ENCODE measurements at places on chromosomes 12 and 14.

DNA sequence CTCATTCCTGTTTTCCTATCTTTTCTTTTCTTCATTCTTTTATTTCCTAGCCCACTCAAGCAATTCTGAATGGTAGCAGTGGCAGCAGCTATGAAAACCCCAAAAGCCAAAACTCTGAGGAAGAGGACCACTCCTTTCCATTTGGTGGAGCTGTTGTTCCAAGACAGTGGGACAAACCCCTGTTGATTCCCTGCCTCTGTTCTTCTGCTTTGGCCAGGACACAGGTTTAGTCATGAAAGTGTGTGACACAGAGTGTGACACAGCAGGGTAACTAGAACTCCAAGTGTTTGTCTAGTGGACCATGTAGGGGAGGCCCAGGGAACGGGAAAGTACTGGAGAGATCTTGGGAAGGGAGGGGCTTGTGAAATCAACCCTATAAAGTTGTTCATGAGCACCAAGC is 71.1 kb downstream of the PTCSC3 start:
- no peak for DNase-seq

DNA sequence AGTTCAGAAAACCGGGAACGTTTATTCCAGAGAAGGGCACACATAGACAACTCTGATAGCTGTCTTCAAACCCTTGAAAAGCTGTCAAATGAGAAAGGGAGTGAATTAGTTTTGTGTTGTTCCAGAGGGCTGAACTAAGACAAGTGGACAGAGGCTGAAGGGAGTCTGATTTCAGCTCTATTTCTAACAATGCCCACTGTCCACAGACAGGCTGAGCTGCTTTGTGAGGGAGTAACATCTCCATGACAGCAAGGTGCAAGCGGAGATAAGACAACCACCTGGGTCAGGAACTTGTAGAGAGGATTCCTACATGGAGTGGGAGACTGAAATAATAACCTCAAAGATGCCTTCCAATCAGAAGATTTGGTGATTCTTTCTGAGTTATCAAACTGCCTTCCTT is 25.6 kb upstream of the PARP11 start:
- no peak for DNase-seq

GRCh38 chr12:26044007-26044394 is 80.8 kb downstream of the BHLHE41 start:
- DNase-seq = no peak

DNA sequence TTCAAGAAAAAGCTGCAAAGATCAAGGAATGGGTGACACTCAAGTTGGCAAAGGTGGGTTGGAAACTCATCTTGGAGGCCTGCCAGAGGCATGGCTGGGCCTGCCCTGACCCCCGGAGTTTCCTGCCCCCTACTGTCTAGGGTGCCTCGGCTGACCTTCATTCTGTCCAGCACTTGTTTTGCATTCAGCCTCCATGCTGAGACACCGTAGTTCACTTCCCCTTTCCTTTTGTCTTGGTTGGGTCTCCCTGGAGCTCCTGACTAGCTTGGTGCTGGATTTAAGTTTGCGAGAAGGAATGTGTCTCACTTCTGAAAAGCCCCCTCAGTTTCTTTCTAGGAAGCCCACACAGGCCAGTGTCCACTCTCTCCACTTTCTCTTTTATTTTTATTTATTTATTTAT is 26.5 kb downstream of the PLEKHH1 start:
- no peak for DNase-seq

GRCh38 chr12:13386323-13387039 is 190.0 kb downstream of the EMP1 start:
- no peak for DNase-seq

GRCh38 chr12:131528667-131529066 is 182.2 kb upstream of the SFSWAP start:
- no peak for DNase-seq

GRCh38 chr12:57616383-57617101 is 5.3 kb downstream of the ARHGEF25 start:
- DNase-seq = peak; percentile 52

DNA sequence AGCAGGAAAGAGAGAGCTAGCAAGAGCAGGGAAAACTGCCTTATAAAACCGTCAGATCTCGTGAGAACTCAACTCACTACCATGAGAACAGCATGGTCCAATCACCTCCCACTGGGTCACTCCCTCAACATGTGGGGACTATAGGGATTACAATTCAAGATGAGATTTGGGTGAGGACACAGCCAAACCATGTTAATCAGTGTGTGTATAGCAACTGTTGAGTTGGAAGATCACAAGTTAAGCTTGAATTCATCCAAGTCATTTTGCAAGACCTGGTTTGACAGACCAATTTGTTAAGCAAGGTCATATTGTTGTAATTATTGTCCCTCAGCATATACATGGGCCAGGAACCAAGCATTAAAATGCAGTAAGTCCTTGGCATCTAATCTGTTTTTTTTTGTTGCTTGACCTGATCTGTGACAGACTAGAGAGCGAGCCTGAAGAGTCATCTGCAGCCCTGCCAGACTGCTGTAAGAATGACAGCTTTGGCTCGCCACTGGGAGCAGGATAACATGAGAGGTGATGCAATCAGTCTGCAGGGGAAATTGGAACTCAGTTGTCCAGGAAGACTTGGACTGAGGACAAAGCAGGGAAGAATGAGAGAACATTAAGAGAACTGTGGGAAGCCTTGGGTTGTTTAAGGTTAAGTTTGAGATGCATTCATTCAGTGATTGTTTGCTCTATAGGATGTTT is 297.6 kb upstream of the SEL1L start:
- no peak for DNase-seq

DNA sequence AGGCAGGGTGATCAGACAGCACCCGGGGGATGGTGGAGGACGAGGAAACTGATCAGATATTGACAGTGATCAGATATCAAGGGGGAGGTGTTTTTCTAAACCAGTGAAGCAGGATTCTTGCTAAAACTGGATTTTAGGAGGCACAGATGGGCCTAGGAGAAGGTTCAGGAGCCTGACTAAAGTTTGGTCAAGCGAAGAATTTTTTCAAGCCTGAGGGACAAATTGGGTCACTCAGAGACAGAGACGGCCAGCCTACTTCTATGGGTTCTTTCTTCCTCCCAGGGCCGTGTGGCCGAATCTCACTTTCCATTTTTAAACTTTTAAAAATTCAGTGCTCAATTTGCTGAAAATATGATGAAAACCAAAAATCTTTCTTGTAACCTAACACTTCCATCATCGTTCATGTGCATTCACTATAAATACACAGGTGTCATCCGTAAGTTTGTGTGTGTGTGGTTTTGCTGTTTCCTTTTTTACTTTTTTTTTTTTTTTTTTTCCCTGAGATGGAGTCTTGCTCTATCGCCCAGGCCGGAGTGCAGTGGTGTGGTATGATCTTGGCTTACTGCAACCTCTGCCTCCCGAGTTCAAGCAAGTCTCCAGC is 68.5 kb downstream of the RIN3 start:
- no peak for DNase-seq

DNA sequence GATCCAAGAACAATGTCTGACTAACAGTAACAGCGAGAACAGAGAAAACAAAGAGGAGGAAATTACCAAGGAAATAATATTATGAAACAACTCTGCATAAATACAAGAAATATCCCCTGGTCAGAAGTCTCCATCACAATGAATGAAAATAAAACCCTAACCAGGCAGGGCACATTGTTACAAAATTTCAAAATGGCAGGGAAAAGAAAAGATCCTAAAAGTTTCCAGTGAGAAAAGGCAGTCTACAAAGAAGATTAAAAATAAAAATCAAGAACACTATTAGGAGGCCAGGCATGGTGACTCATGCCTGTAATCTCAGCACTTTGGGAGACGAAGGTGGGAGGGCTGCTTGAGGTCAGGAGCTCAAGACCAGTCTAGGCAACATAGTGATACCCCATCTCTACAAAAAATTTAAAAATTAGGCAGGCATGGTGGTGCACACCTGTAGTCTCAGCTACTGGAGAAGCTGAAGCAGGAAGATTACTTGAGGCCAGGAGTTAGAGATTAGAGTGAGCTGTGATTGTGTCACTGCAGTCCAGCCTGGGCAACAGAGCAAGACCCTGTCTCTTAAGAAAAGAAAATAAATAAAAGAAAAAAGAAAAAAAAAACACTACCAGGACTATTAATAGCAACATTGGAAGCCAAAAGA is 47.8 kb downstream of the FERMT2 start:
- no peak for DNase-seq

GRCh38 chr12:53575502-53576249 is 50.5 kb downstream of the ATF7 start:
- DNase-seq = no peak

DNA sequence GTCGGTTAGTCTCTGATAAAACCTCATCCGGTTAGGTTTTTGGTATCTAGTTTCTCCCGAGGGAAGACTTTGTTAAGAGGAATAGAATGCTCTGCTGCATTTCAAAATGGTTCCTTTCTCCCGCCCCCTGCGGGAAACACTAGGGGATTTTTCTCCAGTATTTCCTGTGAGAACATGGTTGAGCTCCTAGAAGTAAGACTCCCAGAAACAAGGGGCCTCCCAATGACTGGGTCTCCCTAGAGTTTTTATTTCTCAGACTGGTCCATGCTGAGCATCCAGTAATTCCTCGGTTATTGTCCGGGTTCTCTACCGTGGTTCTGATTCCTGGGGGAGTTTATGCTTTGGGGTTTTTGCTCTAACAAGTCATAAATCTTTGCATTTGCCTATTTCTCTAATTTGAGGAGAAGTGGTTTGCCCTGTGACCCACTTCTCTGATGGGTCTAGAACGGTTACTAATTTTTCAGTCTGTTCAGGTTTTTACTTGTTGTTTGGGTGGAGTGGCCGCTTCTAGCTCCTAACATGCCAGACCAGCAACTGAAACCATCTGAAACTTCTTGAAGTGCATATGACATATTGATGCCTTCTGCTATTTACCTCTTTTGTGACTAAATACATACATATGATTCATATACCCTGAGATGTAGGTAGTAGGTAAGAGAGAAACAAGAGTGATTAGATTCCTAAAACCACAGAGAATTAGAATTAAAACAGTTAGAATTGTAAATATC is 25.1 kb downstream of the TESPA1 start:
- DNase-seq = no peak

GRCh38 chr14:82510007-82510406 is 976.4 kb upstream of the SEL1L start:
- DNase-seq = no peak

GRCh38 chr14:75999511-76000190 is 14.1 kb downstream of the IFT43 start:
- DNase-seq = no peak

DNA sequence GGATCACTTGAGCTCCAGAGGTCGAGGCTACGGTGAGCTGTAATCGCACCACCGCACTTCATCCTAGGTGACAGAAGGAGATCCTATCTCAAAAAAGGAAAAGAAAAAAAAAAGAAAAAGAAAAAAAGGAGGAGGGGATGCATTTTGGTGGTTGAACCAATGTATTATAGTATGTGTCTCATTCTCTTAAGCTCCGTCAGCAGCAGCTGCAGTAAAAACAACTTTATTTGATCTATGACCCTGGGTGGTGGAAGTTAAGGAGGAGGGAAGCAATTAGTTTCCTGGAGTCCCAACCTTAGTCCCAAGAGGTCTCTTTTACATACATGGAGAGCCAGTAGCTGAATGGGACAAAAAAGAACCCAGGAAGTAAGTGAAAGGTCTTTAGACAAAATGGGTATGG is 26.8 kb upstream of the APOF start:
- DNase-seq = no peak

DNA sequence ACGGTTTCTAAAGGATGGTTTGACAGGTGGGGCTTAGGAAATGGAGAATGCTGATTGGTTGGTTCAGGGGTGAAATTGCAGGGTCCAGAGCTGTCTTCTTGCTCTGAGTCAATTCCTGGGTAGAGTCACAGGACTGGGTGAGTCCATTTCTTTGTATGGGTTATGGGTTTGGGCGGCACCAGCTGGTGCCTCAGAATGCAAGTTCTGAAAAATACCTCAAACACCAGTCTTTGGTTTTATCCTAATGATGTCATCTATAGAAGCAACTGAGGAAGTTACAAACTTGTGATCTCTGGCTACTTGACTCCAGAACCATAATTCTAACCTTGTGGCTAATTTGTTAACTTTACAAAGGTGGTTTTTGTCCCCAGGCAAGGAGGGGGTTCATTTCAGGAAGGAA is 47.6 kb upstream of the EIF5 start:
- DNase-seq = no peak

- DNase-seq = no peak
Observed at GRCh38 chr12:88052686-88053085, 23.5 kb upstream of the C12orf50 start.

- DNase-seq = no peak
Observed at GRCh38 chr12:101596172-101596571, 1.4 kb downstream of the MYBPC1 start.

- DNase-seq = no peak
Observed at GRCh38 chr12:51923506-51924365, 16.4 kb downstream of the ACVRL1 start.

- no peak for DNase-seq
Observed at GRCh38 chr14:45867046-45867894, 614.3 kb upstream of the MIS18BP1 start.

- no peak for DNase-seq
Observed at GRCh38 chr14:23182372-23183157, 895 bp downstream of the SLC7A8 start.

DNA sequence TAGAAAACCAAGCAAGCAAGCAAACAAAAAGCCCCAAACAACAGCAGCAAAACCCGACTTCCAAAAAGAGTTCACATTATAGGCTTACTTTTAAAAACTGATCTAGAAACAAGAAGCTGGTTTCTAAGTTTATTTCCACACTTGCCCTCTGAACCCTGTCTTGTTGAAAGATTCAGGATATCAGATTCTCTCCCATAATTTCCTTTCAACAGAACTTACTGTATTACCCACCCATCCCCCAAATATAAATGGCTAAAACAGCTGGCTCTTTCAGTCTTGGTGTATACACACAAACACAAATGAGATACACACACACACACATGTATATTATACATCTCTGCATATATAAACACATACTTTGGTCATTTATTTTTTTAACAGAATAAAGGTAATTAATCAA is 460.9 kb downstream of the ZFP36L1 start:
- DNase-seq = no peak

DNA sequence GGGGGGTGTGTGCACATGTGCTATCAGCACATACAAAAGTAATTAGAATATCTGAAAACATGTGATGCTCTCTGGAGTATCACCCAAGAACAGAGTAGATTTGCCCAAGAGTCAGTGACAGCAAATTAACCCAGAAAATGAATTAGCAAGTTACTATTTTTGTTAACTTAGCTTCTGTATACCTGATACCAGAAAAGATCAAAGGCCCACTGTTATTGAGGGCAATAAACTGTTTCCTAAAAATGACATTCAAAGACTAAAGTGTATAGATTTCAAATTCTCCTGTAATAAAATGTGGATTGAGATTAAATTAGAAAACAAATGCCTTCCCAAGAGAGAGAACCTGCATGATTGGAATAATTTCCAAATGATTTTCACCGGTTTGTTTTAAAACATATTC is 184.7 kb downstream of the MED13L start:
- DNase-seq = no peak

- DNase-seq = no peak
Observed at GRCh38 chr12:7113389-7113871, 4.4 kb upstream of the C1RL start.

GRCh38 chr12:22982635-22983034 is 357.7 kb downstream of the ETNK1 start:
- DNase-seq = no peak

GRCh38 chr14:42715316-42715715 is 1108.6 kb downstream of the LRFN5 start:
- no peak for DNase-seq
